Naive thymus-derived CD8-positive, alpha-beta T cell (primary cell): ENCODE measurements at places on chromosomes 13 and 19. TPM values are rescaled to one million over a fixed set of nuclear protein-coding genes. Genes with fewer than 3 reads are reported as not detected.

The GRIN3B gene
- total RNA-seq, result not detected

GRCh38 chr13:99629641-99630040, 128.4 kb downstream of the TM9SF2 start:
- DNase-seq, result no peak

DNA sequence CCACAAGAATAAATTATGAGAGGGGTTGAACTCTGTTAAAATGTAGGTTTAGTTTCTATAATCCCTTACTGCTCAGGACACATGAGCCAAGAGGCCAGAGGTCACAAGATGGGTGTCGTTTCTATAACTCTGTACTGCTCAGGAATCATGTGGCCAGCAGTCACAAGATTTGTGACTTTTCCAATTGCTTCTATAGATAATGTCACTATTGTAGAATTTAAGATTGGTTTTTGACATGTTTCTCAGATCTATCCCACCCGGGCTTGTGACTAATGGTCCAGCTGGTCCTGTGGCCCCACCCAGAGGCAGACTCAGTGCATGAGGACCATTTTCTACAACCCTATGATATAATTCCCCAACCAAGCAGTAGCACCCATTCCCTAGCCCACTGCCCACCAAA, 662.0 kb upstream of the KLF12 start:
- DNase-seq, result no peak

DNA sequence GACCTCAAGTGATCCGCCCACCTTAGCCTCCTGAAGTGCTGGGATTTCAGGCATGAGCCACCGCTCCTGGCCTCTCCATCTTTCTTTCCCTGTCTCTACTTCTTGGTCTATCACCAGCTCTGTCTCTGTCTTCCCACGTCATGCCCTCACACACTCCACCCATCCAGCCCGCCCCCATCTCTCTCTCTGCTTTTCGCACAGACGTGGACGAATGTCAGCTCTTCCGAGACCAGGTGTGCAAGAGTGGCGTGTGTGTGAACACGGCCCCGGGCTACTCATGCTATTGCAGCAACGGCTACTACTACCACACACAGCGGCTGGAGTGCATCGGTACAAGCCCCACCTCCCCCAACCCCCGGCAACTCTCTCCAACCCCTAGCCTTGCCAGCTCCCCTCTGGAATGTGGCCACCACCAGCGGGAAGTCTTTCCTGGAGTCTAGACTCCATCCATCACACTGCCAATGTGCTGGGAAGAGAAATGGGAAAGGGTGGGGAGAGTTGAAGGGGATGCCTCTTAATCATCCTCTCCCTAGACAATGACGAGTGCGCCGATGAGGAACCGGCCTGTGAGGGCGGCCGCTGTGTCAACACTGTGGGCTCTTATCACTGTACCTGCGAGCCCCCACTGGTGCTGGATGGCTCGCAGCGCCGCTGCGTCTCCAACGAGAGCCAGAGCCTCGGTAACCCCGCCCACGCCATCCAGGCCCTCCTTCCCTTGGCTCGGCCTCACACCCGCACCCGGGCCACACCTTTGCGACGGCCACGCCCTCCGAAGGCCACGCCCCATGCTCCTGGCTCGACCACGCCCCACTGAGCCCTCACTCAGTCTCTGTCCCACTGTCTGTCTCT, 22.5 kb downstream of the LTBP4 start:
- DNase-seq, result no peak

GRCh38 chr19:22602631-22603272, 31.4 kb upstream of the ZNF492 start:
- DNase-seq, result no peak

The CCDC169 gene
- not detected for total RNA-seq

The IQCN gene
- total RNA-seq, result 7.4 TPM

The SMAD9 gene
- not detected for total RNA-seq

DNA sequence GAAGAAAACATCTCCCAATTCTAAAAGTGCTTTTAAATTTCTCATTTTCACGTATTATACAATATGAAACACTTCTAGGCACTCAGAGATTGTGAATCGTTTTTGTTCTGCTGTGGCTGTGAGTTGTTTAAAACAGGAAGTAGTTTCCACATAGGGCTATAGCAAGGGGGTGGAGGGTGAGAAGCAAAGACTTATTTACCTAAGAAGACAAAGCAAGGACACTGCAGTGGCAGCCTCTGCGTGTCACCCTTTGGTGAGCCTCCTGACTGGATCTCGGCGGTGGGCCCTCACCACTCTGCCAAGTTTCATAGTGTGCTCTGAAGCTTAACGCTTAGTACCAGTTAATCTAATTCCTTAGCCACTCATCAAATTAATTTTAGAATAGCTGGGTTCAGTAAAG, 56.8 kb downstream of the TNFSF13B start:
- DNase-seq, result no peak

The BRD4 gene
- total RNA-seq, result 180 TPM

The RASGRP4 gene
- total RNA-seq, result not detected

DNA sequence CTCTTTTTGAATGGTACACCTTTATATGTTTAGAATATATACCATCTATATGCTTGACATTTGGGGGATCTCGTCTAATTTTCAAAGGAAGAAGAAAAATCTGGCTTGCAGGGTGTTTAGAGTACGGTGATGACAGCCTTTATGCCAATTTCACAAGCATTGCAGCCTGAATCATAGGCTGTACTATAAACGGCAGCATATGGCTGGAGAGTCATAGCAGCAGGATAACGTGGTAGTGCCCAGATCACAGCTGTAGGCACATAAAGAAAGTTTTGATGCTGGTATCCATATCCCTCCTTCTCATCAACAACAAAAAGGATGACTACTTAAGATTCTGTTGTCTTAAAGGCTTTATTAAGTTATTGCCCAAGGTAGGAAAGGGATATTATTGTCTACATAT, 253.0 kb downstream of the PCDH9 start:
- no peak for DNase-seq

The SPTBN4 gene
- 0.62 TPM for total RNA-seq

- no peak for DNase-seq
Measured at GRCh38 chr13:31088826-31089420, 72.8 kb downstream of the HSPH1 start.

- no peak for DNase-seq
Measured at GRCh38 chr13:38530492-38530891, 156.4 kb upstream of the FREM2 start.

- no peak for DNase-seq
Measured at GRCh38 chr19:31271306-31271911, 77.8 kb downstream of the TSHZ3 start.

DNA sequence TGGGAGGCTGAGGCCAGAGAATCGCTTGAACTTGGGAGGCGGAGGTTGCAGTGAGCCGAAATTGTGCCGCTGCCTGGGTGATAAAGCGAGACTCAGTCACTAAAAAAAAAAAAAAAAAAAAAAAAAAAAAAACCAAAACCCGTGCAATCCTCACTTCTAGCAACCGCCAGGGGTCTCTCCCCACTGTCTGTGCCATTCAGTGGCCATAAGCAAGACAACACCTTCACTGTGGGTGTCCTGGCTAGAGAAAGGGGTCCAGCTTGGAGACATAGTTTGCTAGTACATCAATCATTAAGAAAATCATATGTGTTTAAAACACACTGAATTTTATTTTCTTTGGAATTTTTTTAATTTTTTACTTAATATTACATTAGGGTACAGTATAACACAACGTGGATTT, 68.2 kb downstream of the RASL11A start:
- DNase-seq, result no peak

DNA sequence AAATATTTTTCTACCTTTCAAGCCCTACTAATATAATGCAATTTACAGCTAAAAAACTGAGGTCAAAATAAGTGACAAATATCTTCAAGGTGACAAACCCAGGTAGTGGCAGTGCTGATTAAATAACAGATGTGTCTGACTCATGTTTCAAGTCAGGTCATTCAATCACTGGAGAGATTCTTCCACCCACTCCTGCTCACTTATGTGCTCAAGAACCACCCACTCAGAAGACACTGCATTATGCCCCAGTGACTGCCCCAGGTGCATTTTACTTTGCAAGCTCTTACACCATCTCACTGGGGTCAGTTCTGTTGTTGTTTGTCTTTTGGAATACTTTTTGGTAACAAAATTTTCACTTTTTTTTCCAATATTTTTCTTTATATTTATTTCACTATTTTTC, 2.2 kb downstream of the ZNF100 start:
- no peak for DNase-seq

The ZSCAN22 gene
- total RNA-seq, result 4.6 TPM

The FSD1 gene
- 1.4 TPM for total RNA-seq

DNA sequence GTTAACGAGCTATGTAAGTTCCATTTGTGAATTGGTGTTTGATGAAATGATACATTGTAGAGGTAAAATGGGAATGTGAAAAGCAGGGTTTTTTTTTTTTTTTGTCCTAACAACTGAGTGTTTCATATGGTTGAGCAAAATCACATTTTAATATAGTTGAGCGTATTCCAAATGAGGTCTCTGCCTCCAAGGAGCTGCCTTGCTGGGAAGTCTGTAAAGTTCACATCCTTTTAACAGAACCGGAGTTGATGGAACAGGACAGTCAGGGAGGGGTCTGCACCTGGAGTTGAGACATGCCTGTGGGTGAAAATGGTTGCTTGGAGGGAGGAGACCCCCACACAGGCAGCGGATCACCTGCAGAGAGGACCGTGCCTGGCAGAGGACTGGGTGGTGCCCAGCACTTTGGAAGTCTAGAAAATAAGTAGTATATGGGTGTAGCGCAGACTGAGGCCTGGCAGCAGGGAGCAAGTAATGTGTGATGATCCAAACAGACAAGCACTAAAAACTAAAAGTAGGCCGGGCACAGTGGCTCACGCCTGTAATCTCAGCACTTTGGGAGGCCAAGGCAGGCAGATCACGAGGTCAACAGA, 75.2 kb upstream of the UBAC2 start:
- no peak for DNase-seq

GRCh38 chr13:110161112-110161882, 145.7 kb downstream of the COL4A1 start:
- no peak for DNase-seq

- no peak for DNase-seq
Measured at GRCh38 chr13:114041493-114041892, 67.6 kb upstream of the C13orf46 start.

The ZNF726 gene
- total RNA-seq, result 6.5 TPM

DNA sequence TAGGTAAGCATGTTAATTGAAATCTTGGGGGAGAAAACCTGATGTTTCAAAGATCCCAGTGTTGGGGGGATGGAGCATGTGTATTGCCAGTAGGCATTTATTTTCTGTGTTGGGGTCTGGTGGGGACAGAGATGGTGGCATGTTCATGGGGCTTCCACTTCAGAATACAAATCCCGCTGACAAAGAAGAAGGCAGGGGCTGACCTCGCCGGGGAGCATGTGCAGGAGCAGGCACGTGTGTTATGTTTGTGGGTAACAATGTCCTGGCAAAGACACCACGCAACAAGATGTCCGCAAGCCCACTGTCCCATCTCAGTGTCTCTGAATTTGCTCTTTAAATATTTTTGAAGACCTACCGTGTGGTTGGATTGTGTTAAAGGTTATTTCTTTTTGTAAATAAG, 164.5 kb downstream of the TEX29 start:
- DNase-seq, result no peak

DNA sequence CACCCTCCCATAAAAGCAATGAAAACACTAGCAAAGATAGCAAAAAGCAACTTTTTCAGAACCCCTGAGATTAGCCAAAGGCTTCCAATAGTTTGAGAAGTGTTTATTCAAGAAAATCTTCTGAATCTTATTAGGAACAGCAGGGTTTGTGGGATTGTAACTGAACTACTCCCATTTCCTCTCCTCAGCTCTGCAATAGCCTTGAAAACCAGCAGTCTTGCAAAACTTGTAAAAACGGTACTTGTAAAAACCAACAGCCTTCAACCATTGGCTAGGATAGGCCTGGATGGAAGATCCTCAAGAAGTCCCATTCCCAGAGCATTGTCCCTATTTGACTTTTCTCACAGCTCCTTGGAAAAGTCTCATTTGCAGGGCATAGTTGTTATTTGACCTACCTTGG, 12.1 kb downstream of the RNASEH2B start:
- DNase-seq, result no peak

- DNase-seq, result no peak
Measured at GRCh38 chr13:93745884-93746283, 519.3 kb downstream of the GPC6 start.

DNA sequence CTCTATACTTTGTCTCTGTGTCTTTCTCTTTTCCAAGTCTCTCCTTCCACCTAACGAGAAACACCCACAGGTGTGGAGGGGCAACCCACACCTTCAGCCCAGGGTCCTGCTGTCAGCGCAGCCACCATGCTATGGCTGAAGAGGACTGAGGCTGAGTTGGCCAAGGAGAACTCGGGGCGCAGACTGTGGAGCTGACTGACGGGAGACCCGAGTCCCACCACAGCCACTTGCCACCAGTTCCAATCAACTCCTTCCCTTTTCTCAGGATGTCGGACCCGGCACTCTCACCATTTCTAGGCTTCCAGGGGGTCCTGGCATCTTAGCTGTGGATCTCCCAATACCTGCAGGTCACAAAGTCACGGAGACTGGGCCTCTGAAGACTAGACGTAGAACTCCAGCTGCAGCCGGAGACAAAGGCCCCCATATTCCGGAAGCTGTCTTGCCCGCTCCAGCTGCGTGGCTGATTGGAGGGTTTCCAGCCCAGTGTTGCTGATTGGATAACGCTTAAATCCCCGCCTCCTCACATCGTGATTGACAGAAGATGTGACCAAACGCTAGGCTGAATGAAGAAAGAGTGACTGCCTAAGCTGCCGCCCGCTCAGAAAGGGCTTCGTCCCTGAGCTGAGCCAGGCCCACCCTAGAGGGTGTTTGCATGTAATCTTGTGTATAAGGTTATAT, 63.6 kb downstream of the ZNF429 start:
- DNase-seq, result peak; percentile 86

- peak; percentile 42 for DNase-seq
Measured at GRCh38 chr13:100089465-100090032, 656 bp downstream of the PCCA start.

The BRME1 gene
- total RNA-seq, result 3.0 TPM

The CPB2 gene
- total RNA-seq, result not detected

The CCNA1 gene
- not detected for total RNA-seq

GRCh38 chr19:38862321-38863059, 12.7 kb upstream of the HNRNPL start:
- DNase-seq, result no peak

DNA sequence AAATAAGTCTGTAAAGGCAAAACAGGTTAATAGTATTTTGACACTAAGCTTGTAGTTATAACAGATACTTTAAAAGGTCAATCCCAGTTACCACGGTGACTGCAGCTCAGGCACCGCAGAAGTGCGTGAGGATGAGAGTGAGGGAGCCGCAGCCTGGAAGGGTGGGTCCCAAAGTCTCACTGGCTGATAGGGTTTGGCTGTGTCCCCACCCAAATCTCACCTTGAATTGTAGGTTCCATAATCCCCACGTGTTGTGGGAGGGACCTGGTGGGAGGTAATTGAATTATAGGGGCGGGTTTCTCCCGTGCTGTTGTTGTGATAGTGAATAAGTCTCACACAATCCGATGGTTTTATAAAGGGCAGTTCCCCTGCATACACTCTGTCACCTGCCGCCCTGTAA, 40.0 kb upstream of the GAS6 start:
- DNase-seq, result no peak

DNA sequence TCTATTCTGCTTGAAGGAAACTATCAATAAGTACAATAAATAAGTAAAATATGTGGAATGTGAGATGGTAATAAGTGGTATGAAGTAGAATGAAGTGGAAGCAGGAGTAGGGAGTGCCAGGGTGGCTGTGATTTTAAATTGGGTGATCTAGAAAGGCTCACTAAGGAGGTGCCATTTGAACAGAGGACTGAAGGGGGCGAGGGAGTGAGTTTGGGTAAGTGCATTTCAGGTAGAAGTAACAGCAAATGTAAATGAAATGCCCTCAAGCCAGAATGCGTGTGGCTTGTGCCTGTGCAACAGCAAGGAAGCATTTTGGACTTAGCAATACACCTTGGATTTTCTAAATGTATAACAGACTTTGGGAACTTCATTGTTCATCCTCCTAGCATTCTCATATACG, 77.1 kb downstream of the CCNA1 start:
- DNase-seq, result no peak
